ENCODE measurements at places on chromosomes 6 and 20. TPM values are rescaled to one million over a fixed set of nuclear protein-coding genes. Genes with fewer than 3 reads are reported as not detected.

The NOX3 gene
- polyA plus RNA-seq: not detected

The CFAP61 gene
- polyA plus RNA-seq: 4.3 TPM

DNA sequence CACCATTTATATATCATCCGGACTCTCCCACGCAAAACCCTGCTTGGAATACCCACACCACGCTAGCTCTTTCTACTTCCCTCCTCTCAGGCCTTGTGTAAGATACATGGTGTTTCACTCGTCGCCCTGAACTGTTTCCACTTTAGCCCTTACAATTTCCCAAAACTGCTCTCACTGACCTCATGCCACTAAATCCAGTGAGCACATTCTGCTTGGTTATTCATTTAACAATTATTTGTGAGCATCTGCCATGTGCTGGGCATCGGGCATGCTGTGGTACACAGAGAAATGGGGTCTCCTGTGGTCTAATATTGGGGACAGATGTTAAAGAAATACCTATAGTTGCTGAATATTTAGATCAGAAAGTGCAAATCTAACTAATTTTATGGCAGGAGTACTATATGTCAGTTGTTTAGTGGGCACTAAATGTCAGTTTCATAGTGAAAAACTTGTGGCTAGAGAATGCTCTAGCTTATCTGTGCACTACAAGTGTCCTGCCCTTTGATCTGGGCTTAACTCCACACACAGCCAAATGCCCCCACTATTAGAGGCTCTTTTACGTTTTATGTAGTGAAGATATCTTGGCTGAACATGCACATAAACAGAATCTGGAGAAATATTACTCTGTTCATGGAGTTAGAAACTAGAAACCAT, 41.0 kb downstream of the PLEKHG1 start:
- DNase-seq: no peak

DNA sequence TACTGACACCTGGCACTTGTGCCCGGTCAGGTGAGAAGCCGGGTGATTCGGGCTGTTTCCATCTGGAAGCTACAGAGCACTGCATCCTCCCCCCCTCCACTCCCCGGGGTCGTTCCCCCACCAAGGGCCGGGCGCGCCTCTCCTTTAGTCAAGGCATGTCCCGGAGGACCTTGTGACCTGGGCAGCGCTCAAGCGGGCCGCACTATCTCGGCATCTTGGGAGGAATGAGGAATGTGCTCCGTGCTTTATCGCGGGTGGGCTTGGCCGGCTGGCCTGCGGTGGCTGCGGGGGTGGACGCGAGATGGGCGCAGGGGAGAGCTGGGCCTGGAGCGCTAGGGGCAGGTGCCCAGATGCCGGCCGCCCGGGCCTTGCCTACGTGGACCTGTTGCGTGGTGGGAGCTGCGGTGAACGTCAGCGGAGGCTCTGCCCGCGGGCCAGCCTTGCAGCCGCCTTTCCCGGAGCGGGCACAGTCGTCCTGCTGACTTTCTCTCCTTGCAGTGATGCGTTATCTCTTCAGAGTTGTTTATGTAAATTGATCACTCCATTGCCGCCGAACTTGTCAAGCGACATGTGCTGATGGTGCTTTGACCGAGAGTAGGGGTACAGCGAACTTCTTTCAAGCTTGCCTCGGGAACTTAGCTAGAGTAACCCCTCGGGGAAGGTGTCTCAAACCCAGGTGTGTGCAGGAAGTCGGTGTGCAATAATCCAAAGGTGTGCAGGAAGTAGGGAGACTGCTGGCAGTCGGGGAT, 1.1 kb downstream of the LRRC1 start:
- no peak for DNase-seq

DNA sequence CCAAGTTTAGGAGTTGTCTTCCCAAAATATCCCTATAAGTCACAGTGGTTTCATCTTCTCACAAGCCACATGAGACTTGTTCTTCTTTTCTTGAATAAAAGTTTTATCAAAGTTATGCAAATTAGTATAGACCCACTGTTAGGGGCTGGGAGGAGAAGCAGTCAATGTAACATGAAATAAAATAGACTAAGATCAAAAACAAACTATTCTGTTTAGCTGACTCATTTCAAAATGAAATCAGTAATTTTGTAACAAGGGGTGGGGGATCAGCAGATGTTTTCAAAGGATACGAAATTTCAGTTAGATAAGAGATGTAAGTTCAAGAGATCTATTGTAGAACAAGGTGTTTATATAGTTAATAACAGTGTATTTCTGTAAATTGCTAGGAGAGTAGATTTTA, 339.6 kb upstream of the PRDM1 start:
- no peak for DNase-seq
